ENCODE measurements at places on chromosomes 7 and 10.

- no peak for DNase-seq
These were observed 89.3 kb downstream of the CCNY start for GRCh38 chr10:35425595-35425994.

- no peak for DNase-seq
These were observed 5.2 kb downstream of the CCNY start for GRCh38 chr10:35341521-35341920.

- no peak for DNase-seq
These were observed 7.3 kb upstream of the ELFN1 start for GRCh38 chr7:1662767-1663166.

DNA sequence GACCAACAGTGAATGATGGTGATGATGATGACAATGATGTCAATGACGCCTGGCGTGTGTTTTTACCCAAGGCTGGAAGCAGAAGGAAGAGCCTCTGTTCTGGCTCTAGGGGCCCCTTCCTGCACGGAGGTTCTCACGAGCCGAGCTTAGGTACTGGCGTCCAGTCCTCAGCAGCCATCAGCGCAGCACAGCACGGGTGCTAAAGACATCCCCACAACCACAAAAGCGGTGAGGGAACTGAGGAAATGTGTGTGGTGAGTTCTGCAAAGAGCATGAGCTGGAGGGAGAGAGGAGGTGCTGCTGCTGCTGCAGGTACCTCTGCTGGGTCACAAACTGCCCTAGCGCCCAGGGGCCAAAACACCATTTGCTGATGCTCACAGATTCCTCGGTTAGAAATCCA, 81.6 kb downstream of the SFMBT2 start:
- DNase-seq, result no peak

GRCh38 chr10:4195213-4195612, 410.2 kb upstream of the KLF6 start:
- DNase-seq, result no peak

DNA sequence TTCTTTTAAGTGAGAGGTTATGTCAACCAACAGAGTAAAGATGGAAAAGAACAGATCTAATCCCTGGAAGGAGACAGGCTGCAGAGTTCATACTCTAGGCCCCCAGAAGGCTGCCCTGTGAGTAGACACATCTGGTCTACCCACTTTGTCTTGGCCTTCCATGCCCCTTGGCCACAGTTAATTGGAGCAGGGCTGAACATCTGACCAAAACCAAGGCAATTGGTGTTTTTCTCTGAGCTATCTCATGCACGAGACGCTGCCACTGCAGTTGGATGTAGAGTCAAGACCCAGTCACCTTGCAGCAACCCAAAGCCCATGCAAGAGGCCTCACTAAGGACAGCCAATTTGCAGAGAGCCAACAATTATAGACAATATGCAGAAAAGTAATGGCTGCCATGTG, 9.0 kb downstream of the MYOF start:
- DNase-seq, result no peak

GRCh38 chr10:10758306-10758705, 259.4 kb upstream of the CELF2 start:
- no peak for DNase-seq
